Foreskin keratinocyte (primary cell): ENCODE measurements at places on chromosomes 6 and 20.

DNA sequence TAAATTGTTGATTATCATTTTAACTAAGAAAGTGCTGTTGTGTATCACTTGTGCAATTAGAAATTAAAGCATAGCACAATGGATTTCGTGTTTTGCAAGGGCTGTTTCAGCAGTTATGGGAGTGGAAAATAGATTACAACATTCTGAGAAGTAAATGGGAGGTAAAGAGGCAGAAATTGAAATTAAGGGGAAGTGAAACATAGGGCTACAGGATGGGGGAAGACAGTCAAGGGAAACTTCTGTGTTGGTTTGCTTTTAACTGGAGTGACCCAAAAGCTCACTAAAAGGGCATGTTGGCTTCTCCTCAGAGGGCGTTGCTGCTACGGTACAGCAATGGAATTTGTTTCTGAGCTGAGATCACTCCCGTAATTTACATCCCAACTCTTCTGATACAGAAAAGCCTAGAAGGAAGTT is 147.5 kb downstream of the BCAS1 start:
- DNase-seq = peak; percentile 64

GRCh38 chr6:21468461-21468860 is 125.1 kb upstream of the SOX4 start:
- no peak for DNase-seq

DNA sequence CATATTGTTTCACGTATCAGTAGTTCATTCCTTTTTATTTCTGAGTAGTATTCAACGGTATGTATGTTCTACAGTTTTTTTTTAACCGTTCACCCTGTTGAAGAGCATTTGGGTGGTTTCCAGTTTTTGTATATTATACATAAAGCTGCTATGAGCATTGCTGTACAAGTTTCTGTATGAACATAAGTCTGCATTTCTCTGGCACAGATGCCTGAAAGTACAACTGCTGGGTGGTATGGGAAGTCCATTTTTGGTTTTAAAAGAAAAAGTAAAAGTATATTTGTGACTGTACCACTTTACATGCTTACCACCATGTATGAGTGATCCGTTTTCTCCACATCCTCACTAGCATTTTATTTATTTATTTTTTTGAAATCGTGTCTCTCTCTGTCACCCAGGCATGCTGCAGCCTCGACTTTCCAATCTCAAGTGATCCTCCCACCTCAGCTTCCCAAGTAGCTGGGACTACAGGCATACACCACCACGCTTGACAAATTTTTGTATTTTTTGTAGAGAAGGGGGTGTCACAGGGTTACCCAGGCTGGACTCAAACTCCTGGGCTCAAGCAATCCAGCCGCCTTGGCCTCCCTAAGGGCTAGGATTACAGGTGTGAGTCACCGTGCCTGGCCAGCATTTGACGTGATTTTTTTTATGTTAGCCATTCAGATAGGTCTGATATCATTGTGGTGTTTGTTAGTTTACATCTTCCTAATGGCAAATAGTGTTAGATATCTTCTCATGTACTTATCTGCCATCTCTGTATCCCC is 11.0 kb upstream of the SIM1 start:
- no peak for DNase-seq

DNA sequence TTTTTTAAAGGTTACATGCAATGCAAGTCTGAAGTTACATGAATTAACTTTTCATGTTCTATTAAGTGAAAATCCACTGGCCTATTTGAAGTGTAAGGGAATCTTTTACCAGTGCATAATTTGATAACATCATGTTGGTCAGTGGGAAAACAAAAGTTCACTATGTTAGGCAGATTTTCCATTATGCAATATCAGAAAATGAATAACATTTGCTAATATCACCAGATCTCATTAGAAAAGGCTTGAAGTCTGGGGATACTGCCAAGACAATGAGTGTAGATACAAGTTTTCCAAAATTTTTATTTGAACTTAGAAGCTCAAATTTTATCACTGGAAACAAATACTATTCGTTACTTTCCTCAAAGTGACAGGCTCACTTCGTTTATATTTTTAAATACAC is 296.4 kb upstream of the CDH4 start:
- DNase-seq = no peak

DNA sequence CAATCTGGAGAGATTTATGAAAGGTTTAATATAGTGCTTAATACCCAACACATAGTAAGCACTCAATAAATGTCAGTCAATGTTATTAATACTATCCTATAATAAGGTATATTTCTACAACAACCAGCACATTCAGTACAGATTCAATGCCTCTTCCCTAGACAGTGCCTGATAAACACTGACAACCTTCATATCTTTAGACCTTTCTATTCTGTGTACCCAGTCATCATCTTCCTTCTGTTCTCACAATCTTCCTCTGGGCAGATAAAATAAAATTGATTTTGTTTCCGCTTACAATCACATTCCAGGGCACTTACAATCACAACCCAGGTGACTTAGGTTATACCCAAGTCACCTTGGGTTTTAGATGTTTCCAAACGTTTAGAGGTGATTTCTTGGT is 11.0 kb upstream of the LOC128125822 start:
- no peak for DNase-seq

DNA sequence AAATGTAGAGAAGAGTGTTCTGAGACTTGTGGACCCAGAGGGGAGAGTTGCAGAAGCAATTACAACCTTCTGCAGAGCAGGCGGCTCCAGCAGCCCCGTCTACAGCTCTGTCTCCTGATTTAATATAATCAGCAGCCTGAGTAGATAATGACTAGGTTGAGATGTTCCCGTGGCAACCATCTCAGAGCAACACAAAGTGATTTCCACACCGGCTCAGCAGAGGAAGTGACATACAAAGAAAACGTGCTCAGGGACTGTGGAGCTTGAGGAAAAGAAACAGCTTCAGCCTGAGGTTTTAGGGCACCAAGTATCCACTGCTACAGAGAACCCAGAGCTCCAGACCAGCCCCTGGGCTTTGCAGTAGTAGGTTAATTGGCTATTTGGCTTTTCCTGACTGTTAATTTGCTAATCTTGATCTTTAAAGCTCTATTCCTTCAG is 136.4 kb downstream of the MTFR2 start:
- DNase-seq = peak; percentile 59

GRCh38 chr6:142416179-142416578 is 114.4 kb downstream of the ADGRG6 start:
- peak; percentile 91 for DNase-seq

GRCh38 chr6:135851442-135852271 is at the start of gene PDE7B:
TSS of gene PDE7B (plus strand) at chr6:135851701.
- peak; percentile 68 for DNase-seq

GRCh38 chr6:97100696-97101095 is 176.2 kb downstream of the KLHL32 start:
- DNase-seq = no peak

DNA sequence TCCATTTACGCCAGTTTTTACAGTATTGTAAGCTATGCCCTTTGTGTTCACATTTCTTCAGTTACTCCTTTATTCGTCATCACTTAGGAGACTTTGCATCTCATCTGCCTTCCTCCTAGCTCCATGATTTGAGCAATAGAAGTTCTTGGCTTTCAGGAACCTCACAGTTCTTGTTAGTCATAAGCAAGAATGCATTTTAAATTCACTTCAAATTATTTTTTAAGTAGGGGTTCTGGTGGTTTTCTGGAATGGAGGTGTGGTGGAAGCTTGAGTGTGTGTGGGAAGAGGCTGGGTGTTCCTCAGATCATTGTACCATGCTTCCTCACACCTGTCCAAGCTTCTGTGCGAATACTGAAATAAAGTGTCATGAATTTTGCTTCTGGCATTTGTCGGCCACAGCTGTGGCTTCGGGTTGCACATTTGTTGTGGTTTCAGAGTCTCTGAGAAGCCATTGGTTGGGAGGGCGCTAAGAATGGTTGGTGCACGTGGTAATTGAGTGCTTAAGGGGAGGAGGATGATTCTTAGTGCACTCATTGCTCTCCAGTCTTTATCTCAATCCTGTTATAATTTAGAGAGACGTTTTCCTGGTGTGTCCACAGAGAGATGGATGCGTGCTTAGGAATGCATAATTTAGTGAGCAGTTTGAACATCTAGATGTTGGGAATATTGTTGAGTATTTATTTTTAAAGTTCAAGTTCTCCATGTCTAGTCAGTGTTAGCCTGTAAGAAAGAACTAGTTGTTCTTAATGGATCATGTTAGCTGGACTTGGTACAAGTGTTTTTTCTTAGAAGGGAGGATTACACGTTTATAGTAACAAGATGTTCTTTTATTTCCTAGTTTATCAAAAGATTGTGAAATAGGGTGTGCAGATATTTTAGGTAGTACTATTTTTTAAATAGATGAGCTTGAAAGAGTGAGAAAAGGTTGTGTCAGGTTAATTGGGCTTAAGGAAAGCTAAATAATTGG is 31.9 kb downstream of the FOXO3 start:
- peak; percentile 80 for DNase-seq

GRCh38 chr20:37396416-37397075 is 50.6 kb downstream of the SRC start:
- no peak for DNase-seq

DNA sequence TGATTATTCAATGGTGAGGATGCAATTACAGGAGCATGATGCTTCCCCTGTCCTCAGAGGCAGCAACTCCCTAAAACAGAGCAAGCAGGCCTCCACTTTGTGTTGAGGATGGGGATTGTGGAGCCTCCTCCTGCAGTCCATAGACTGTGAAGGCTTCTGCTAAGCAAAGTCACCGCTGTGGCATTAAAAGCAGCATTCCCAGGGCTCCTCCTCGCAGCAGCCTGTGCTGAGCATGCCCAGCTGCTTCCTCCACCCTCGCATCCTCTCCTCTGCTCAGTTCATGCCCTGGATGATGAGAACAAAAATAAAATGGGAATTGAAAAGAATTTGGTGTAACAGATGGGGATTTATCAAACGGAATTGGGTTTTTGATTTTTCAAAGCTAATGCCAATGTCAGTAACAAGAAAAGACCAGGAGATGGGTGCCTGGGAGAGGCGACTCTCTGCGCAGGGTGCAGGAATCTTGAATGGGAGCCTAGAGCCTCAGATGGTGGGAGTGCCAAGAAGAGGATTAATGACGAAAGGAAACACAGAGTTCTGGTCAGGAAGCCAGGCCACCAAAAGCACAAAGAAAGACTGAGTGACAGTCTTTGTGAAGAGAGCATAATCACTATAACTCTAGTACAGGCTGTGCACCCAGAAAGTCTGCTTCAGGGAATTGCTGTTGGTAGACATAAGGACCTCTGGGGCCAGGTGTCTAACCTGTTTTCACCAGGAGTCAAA is 347.6 kb downstream of the TPBG start:
- no peak for DNase-seq

DNA sequence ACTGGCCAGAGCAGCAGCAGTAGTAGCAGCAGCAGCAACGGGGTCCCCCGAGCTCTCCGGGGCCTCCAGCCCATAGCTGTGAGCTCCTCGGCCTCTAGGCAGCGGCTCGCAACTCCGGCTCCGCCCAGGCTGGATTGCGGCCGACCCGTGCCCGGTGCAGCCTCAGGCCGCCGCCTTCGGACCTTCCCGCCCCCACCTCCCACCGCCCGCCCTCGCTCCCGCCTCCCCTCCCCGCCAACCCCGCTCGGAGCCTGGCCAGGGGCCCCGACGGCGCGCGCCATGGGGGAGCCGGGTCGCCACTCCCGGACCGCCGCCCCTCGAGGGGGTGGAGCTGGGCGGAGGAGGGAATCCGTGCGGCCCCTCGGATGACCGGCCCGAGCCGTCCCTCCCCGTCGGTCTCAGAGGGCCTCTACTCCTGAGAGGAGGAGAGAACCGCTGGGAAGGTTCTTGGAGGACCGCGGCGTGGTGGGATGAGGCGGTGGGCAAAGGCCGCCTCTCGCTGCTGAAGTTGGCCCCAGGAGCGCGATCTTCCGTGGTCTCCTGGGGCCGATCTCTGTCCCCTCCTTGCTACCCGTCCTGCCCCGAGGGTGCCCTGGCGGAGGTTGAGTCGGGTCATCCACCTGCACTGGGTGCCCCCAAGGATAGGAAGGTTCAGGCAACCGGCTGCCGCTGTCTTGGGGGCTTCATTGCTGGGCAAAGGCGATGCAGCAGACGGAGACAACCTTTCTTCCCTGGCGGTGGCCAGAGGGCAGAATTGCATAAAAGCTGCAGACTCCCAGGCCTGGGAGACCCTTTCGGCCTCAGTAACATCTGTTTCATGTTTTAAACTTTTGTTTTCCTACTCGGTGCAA is at the start of gene ADAM33:
ADAM33 (minus strand) TSS at position 80 of the 851 bp plus-strand sequence; CDS start at position 74, 6 bp downstream.
- DNase-seq = no peak

GRCh38 chr6:69098910-69099309 is 463.8 kb downstream of the ADGRB3 start:
- no peak for DNase-seq

- no peak for DNase-seq
These were observed 596.1 kb upstream of the NRSN1 start for GRCh38 chr6:23529902-23530301.

- no peak for DNase-seq
These were observed 20.4 kb downstream of the ACSS1 start for GRCh38 chr20:25037288-25038102.

- no peak for DNase-seq
These were observed 63.5 kb upstream of the PHACTR2 start for GRCh38 chr6:143614235-143614634.

- peak; percentile 80 for DNase-seq
These were observed 5.6 kb upstream of the ADGRF1 start for GRCh38 chr6:47047479-47048407.

- no peak for DNase-seq
These were observed 65.1 kb downstream of the HIVEP1 start for GRCh38 chr6:12077021-12077710.

- no peak for DNase-seq
These were observed 548.7 kb upstream of the MAP3K7 start for GRCh38 chr6:91135406-91136103.

- DNase-seq = no peak
These were observed 308.5 kb downstream of the CLIC5 start for GRCh38 chr6:45707176-45707575.

DNA sequence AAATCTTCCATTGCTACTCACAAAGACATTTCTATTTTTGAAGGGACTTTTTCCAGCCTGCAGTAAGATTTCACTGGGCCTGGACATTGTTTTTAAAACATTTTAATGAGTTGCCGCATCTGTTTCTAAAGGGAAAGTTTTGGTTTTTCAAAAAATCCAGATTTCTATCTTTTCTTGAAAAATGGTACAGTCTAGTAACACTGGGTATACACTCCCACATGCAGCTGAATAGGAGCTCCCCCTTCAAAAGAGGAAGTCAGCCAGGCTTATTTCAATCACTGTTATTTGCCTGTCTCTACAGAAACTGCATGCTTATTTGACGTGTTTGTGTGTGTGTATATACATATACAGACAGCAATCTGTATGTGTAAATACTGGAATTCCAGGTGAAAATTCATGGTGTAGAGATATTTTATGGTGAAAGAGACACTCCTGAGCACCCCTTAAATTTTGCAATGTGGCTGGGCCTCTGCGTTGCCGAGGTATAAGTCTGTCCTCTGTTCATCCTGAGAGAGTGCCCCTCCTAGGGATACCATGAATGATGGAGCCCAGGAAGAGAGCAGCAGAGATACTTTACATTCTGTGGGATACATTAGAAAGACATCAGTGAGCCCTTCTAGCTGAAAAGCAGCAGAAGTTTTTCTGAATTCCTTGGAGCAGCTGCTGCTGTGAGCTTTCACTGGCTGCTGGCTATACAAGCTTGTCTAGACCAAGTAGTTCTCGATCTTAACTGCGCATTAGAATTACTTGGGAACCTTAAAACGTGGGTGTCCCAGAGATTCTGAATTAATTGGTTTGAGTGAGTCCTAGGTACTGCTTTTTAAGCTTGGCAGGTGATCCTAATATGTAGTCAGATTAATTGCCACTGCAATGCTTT is 12.0 kb upstream of the ABRACL start:
- DNase-seq = no peak
